ENCODE measurements at places on chromosomes 3 and 15.

- no peak for DNase-seq
Measured at GRCh38 chr3:194064380-194065332, 71.3 kb upstream of the HES1 start.

GRCh38 chr3:151769175-151769574 lies 35.4 kb downstream of the AADACL2 start:
- DNase-seq, result no peak

DNA sequence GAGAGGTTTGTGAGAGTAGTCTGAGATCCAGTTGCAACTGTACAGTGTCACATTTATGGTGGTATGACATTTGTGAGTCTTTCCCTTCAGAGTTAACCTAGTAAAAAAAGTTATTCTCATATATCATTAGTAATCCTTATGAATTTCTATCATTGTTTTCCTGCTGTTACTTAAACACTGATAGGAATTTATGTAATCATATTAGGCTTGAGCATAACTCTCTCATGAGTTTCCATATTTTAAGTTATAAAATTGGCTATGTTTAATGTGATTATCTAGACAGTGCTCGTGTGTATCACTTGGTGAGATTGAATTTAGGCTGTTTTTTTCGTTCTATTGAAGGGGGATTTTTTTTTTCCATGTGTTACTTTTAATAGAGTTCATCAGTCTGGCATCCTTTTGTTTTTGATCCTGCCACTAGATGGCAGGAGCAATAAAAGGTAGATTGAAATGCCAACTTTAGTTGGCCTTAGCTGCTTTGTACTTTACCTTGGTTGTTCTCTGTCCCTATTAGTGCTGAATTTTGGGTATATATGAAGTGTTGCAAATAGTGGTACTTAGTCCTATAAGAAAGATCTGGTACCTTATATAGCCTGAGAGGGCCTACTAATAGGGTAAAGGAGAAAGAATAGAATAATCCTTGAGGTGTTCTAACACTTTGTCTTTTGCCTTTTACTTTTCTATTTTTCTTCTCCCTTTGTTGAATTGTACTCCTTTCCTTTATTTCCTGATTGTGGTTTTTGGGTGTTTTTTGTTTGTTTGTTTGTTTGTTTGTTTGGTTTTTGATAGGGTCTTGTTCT lies 17.9 kb downstream of the STT3B start:
- no peak for DNase-seq

GRCh38 chr3:152156880-152157279 lies 111.8 kb upstream of the MBNL1 start:
- no peak for DNase-seq

GRCh38 chr15:62248277-62248984 lies 83.3 kb upstream of the C2CD4B start:
- no peak for DNase-seq

GRCh38 chr15:89477411-89478242 lies 18.8 kb downstream of the RHCG start:
- DNase-seq, result no peak

GRCh38 chr3:37765591-37766488 lies 95.8 kb upstream of the CTDSPL start:
- DNase-seq, result no peak

DNA sequence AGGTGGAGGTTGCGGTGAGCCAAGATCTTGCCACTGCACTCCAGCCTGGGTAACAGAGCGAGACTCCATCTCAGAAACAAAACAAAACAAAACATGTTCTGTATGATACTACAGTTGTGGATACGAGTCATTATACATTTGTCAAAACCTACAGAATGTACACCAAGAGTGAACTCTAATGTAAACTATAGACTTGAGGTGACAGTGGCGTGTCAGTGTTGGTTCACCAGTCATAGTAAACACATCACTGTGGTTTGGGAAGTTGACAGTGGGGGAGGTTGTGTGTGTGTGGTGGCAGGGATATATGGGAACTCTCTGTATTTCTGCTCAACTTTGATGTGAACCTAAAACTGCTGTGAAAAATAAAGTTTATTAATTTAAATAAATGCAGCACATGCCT lies 33.0 kb upstream of the GNB5 start:
- DNase-seq, result peak; percentile 34

GRCh38 chr3:174767406-174767805 lies 91.7 kb upstream of the NAALADL2 start:
- DNase-seq, result no peak
